SIG-M5 (cell line): ENCODE measurements at places on chromosomes 4 and X.

DNA sequence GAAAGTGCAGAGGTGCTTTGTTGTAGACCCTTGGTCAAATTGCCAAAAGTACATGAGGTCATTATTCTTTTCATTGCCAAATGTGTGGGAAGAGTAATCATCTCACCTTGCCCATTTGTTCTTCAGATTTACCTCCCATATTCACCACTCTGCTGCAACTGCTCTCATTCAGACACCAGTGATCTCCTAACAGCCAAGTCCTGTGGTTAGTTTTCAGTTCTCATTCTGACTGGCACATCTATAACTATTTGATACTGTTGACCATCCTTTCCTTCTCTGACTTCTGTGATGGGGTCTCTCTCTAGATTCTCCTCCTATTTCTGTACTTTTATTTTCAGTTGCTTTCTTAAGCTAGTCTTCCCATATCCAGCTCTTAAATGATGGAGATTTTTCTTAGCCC lies 39.8 kb downstream of the GRIA3 start:
- no peak for DNase-seq

DNA sequence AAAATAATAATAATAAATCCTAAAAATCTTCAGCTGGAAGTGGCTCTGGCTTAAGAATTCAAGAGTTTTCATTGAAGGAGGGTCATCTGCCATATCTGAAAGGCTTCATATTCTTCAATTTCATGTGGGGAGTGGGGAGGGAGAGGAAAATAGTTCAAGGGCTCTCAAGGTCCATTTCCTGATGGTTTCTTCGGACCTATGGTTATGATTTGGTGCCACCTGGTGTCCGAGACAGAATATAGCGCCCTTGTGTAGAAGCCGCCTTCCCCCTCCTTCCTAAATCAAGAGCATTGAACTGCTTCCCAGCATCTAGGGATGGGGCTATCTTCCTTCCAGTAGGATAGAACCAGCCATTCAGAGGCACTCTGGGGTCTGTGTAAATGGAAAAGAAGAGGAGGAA lies 34.3 kb downstream of the NLGN3 start:
- no peak for DNase-seq

- DNase-seq, result no peak
Measured at GRCh38 chr4:47855350-47855749, 17.5 kb upstream of the CORIN start.

- no peak for DNase-seq
Measured at GRCh38 chrX:71081330-71082123, 13.4 kb upstream of the SNX12 start.

- no peak for DNase-seq
Measured at GRCh38 chrX:132774010-132774714, 184.3 kb downstream of the HS6ST2 start.

DNA sequence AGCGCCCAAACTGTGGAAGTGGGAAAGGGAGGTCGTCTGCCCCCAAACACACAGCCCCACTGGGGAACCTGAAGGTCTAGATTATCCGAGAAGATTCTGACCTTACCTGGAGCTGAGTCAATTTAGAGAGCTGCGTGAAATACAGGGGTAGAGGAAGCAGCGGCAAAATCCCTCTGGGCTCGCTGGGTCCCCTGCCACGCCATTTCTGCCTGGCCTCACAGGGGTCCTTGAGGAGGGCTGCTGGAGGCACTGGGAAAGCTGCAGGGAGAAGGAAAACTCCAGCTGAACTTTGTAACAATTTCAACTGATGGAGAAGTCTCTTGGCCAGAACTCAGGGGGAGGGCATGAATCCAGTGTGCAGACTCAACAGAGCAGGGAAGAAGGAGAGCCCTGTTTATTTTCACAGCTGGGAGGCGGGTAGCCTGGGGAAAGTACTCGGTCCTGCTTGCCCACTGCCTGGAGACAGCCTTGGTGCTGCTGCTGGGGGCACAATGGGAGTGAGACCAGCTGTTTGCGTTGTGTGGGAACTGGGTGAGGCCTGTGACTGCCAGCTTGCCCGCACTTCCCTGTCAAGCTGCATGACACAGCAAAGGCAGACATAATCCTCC lies 93.2 kb upstream of the MAPK10 start:
- no peak for DNase-seq

DNA sequence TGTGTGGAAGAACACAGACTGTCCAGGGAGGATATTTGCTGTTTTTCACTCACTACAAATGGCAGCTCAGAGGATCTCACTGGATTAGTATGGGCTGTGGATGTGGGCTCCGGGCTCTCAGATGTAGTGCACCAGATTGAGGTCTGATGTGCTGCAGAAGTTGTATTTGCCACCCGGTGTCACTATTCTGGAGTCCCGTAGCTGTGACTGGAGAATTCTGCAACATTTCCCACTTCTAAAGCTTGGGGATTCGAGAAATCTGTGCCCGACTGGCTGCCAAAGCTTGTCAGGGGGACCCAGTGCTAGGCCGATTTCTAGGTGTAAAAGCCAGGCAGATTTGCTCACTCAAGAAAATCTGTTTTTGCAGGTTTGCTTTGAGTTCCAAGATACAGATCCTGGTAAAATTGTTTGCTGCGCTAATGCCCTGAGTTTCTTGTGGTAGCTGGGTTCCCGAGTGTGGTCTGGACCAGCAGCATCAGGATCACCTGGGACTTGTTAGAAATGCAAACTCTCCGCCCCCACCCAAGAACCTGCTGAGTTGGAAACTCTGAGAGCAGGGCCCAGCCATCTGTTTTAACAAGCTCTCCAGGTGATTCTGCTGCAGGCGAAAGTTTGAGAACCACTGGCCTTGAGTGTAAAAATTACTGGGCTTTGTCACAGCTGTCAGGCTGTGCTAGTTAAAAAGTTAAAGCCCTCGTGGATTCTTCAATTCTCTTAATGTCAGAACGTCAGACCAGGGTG lies 18.1 kb downstream of the KIT start:
- no peak for DNase-seq

GRCh38 chr4:23582671-23583070 lies 307.2 kb downstream of the PPARGC1A start:
- no peak for DNase-seq

- DNase-seq, result no peak
Measured at GRCh38 chrX:108091878-108092291, 307 bp downstream of the ATG4A start.

DNA sequence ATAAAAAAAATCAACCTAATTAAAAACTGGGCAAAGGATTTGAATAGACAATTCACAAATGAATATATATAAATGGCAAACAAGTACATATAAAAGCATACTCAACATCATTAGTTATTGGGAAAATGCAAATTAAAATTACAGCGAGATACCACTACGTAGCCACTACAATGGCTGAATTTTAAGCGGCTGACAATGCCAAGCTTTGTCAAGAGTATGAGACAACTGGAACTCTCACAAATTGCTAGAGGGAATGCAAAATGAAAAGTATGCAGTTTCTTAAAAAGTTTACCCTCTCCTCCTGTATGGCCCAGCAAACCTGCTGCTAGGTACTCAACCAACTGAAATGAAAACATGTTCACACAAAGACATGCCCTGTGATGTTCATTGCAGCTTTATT lies 34.8 kb downstream of the ZFP42 start:
- no peak for DNase-seq

DNA sequence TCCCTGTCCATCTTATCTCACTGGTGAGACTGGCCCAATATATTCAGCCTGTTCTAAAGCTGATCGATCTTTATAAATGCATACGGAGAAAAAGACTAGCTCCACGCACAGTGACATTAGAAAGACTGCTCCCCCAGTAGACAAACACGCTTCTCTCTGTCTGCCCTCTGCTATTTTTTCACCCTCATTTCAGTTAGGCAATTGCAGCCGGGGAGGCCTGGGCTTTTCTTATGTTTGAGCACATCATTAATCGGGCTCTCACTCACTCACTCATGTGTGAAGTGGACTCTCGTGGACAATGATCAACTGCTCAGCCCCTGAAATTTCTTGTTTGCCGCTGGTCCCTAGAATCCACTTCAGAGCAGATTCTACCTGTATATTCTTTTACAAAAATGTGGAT lies 824.7 kb upstream of the TENM3 start:
- no peak for DNase-seq

- DNase-seq, result no peak
Measured at GRCh38 chrX:17983389-17983788, 122.3 kb upstream of the RAI2 start.

- no peak for DNase-seq
Measured at GRCh38 chrX:23332101-23332887, 2.4 kb upstream of the PTCHD1 start.
